ENCODE measurements at places on chromosomes 16 and 17. TPM values are rescaled to one million over a fixed set of nuclear protein-coding genes. Genes with fewer than 3 reads are reported as not detected.

Gene PPY
- total RNA-seq, result not detected

Gene ACSM5
- not detected for total RNA-seq

Gene SNX20
- total RNA-seq, result not detected

Gene BRIP1
- total RNA-seq, result 8.8 TPM

Gene PYDC1
- total RNA-seq, result not detected

DNA sequence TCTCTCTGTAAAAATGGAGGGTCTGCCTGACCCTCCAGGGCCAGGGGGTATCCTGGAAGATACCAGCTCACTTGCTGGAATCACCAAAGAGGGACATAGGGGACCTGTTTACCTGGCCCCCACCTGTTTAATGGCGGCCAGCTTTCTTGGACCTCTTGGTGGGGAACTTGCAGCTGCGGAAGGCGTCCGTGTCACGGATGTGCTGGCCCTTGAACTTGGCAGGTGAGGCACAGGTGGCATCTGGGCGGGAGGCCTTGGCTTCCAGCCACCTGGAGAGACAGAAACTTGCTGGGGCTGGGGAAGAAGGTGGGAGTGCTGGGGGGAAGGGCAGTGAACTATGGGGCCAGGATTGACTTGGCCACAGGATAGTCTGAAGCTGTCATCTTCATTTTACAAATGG, 3.5 kb downstream of the CHAD start:
- DNase-seq, result no peak

GRCh38 chr16:84196727-84197394, 5.9 kb downstream of the ADAD2 start:
- DNase-seq, result no peak

DNA sequence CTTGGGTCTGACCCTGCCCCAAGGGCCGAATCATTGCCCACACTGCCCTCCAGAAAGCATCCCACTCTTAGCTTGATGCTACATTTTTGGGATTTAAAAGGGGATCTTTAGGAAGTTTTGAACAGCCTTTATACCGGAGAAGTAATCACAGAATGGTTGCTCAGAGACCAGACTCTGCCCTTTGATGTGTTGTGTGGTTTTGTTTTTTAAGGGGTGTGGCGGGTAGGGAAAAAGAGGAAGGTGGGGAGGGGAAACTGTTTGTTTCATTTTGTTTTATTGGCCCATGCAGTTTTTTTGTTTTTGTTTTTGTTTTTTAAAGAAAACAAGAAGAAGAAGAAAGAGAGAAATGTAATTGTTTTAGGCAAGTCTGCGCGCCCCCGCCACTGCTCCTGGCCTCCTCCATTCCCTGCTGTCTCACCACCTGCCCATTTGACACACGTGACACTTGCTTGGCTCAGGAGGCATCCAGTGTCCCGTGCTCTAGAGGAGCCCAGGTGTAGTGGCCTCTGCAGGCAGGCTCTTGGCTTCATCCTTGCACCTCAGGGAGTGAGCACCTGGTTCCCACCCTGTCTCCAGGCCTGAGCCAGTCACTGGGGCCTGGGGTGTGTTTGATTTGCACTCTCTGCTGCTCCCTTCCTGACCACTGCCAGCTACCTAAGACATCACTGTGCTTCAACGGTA, 35.7 kb downstream of the GNAO1 start:
- DNase-seq, result no peak

GRCh38 chr16:89319886-89320781, 102.6 kb downstream of the ZNF778 start:
- DNase-seq, result peak; percentile 94

- no peak for DNase-seq
Measured at GRCh38 chr17:74635418-74635817, 11.9 kb upstream of the CD300E start.

DNA sequence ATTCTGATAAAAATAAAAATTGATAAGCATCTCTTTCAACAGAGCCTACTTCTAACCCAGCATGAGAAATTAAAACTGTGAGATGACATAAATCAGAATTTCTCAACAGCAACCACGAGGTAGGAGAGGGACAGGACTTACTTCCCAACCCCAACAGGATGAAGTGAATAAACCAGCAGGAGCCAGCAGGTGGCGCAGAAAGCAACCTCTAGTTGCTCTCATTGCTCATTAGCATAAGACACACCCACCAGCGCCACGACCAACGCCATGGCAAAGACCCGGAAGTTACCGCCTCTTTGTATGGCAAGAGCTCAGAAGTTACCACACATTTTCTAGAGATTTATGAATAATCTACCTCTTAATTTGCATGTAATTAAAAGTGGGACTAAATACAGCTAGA, 189.4 kb upstream of the CDH8 start:
- peak; percentile 77 for DNase-seq

DNA sequence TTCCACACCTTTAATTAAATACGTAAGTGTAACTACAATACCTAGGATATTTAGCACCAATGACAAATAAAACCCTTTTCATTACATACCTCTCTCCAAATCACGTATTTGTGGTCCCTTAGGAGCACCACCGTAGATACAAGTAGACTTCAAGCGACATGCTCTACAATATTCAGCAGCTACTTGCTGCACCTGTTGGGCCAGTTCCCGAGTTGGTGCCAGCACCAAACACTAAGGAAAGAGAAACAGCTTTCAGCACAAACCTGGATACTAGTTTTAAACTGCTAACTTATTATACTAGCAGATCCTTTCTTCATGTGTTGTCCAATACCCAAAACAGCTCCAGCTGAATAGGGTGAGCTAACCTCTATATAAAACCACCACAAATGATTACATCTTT, 2.7 kb downstream of the DDX5 start:
- no peak for DNase-seq

GRCh38 chr16:57619606-57620334, 8.7 kb upstream of the ADGRG1 start:
- DNase-seq, result no peak

GRCh38 chr16:56041556-56042140, 149.6 kb upstream of the GNAO1 start:
- DNase-seq, result no peak

DNA sequence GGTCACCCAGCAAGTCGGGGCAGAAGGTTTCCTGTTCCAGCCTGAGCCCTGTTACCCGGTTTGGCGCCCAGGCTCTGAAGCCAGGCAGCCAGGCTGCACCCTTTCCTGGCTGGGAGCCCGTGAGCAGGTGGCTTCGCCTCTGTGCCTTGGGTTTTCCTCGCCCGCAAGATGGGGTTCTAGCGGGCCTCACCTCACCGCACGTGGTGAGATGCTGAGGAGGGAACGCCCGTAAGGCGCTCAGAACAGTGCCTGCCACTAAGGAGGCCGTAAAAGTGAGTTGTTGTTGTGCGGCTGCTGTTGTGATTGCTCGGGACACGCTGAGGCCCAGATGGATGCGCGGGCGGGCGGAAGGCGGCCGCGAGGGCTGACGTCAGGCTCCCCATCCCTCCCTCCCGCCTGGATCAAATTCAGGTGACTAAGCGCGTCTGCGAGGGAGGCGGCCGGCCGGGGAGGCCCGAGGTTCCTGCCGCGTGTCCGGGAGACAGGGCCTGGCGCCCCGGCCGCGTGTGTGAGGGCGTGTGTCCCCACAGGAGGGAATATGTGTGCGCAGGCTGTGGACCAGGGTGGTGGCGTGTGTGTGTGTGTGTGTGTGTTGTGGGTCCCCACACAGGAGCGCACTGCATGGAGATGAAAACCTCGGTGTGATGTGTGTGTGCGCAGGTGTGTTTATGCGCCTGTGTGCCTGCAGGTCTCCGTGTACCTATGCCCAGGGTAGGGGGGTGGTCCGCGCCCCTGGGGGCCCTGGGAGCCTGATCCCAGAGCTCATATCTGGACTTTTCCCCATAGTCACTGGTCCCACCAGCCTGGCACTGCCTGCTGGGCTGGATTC, 4.3 kb downstream of the CAMKK1 start:
- peak; percentile 85 for DNase-seq

DNA sequence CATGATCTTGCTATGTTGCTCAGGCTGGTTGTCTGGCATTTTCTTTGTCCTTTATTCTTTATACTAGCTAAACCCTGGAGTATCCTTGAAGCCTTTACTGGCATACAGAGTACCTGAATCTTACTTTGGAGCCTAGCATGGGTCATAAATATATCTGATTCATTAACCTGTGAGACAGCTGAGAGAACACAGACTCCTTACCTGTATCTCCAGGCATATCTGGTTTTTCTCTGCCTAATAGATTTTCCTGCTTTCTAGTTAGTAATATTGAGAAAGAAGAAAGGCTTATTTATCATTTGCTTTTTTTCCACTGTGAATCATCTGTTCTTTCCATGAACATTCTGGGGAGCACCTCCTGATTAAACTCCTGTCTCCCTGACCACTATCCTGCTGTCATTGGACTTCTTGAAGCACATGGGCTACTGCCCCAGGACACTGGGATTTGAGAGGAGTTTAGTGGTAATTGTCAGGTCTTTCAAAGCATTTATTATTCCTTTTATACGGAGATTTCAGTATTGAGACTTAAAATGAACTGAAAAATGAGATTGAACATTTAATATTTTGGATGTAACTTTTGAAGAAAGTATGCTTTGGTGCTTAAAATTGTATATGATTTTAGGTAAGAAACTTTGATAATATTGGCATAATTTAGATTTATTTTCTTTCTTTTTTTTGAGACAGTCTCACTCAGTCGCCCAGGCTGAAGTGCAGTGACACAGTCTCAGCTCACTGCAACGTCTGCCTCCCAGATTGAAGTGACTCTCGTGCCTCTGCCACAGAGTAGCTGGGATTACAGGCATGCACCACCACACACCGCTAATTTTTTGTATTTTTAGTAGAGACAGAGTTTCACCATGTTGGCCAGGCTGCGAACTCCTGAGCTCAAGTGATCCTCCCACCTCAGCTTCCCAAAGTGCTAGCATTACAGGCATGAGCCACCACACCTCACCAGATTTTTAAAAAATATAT, 8.6 kb downstream of the PDP2 start:
- DNase-seq, result no peak

DNA sequence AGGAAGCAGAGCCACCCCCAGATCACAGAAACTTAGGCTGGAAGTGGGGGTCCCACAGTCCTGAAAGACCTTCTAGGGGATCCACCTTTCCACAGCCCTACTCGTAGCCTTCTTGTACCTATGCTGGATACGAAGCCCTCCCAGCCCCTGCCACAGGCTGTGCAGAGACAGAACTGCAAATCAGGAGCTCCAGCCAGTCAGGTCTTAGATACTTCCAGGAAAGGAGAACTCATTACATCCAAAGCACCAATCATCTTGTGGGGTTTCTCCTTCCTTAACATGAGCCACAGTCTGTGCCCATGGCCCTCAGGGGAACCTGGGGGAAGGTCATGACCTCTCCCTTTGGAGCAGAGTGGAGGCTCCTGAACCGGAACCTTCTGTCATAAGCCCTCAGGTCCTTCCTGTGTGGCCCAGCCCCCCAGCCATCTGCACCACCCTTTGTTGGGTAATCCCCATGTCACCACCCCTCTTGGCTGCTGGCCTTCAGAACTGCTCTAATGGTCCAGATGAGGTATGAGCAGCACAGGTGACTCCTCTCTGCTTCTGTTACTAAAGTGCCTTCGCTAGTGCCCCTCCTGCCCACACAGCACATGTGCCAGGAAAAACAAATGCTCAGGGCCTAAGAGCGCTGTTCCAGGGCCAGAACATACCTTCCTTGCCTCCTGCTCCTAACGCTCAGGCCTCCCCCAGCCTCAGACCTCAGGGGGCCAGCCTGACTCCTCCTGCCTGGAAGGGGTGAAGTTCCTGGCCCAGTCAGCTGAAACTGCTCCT, 14.6 kb downstream of the SRCIN1 start:
- DNase-seq, result no peak

GRCh38 chr16:90034504-90034903, 15.2 kb upstream of the DBNDD1 start:
- no peak for DNase-seq
